ENCODE measurements at places on chromosomes 1 and 21.

- no peak for DNase-seq
These were observed 41.4 kb upstream of the COL6A2 start for GRCh38 chr21:46056450-46056903.

DNA sequence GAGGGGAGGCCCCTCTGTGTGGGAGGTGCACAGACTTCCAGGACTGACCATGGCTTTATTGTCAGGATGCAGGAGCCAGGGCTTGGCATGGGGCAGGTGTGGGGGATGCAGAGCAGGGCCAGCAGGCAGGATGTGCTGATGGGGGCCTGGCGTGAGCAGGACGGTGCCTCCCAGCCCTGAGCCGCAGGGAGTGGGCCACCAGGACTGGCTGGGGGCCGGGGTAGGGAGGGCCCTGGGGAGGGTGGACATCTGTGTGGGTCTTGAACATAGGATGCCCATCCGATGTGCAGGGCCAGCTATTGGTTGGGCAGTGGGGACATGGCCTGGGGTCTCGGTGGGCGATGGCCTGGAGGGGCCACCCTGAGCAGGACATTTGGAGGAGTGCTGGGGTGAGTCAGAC, 15.6 kb downstream of the PRMT2 start:
- no peak for DNase-seq

GRCh38 chr1:165734906-165735305, 33.8 kb downstream of the TMCO1 start:
- DNase-seq, result no peak

GRCh38 chr1:169764919-169765318, 29.8 kb downstream of the METTL18 start:
- DNase-seq, result no peak

- DNase-seq, result no peak
These were observed 5.6 kb upstream of the SLC2A1 start for GRCh38 chr1:42964044-42964812.

GRCh38 chr1:79113836-79114235, 107.3 kb upstream of the ADGRL4 start:
- DNase-seq, result no peak

GRCh38 chr1:66637146-66637545, 103.2 kb downstream of the SGIP1 start:
- no peak for DNase-seq

DNA sequence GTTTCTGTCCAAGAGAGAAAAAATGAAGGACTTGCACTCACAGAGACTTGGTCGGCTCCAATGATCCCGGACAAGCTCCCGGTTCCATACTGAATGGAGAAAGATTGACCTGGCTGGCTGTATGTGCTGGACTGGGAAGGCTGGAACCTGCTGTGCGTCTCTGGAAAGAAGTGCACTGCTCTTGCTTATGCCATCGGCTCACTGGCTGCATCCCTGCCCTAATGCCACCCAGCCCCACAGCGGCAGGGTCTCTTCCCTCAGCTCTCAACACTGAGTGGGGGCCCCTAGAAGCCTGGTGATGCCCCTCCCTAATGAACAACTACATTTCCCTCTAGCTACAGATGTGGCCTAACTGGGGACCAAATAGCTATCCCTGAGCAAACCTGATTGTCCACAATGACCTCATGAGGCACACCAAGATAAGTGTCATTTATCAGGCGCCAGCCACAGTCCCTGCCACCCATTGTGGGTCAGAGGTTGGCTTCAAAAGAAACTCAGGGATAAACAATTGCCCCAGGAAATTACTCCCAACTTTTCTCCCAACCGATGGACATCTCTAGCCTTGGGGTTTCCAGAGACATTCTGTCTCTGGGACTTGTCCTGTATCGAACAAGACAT, 2.6 kb downstream of the CTSE start:
- DNase-seq, result no peak

DNA sequence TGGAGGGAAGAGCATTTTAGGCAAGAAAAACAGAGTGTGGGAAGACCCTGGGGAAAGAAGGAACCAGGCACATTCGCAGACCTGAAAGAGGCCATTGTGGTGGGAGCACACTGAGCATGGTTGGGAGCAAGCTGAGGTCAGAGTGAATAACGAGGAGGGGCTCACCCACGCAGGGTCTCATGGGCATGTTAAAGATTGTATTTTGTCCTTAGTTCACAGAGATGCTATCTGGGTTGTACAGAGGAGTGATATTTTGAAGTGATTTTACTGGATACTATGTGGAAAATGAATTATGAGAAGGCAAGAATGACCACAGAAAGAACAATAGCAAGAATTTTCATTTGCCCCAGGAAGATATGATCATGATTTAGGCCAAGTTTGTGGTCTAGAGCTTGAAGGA, 578.3 kb upstream of the NR5A2 start:
- DNase-seq, result no peak

DNA sequence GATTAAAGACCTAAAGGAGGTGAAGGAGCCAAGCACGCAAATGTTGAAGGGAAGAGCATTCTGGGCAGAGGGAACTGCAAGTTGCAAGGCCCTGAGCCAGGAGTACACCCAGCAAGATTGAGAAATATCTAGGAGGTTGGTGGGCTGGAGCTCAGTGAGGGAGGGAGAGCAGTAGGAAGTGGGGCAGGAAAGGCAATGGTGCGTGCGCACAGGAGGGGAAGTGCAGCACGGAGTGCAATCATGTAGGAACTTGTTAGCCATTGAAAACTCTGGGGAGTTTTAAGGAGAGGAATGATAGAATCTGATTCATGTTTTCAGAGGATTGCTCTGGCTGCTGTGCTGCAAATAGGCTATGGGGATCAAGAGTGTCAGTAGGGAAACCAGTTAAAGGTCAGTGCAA, 13.2 kb upstream of the IGSF3 start:
- no peak for DNase-seq

DNA sequence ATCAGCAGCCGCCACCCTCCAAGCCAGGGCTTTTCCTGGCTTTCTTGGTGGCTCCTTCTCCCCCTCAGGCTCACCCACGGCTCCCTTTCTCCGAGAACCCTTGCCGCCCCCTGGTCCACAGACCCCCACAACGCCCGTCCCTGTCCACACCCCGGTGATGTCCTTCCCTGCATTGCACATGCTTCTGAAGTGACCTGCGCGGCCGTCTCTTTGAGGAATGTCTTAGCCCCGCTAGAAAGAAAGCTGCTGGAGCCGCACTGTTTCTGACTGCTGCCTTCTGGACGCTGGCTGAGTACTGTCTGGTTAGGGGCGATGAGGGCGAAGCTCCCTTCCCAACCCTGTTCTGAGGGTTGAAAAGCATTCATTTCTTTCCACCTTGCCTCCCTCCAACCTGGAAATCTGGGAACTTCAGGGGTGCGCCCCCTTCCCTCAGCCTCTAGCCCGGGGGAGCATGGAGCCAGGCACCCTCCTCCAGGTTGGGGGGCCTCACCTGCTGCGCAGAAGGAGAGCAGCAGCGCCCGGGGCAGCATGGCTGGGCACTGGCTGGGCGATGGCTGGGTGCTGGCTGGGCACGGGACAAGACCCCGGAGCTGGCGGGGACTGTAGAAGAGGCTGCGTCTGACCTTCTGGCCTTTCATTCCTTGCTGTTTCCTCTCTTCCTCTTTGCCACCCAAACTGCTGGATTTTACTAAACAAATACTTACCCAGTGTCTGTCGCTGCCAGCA, at the start of gene CLEC20A:
Gene CLEC20A, minus strand, starts transcription at position 555 of the 726 bp plus-strand sequence. Its CDS starts 25 bp downstream, at position 530.
- no peak for DNase-seq

- no peak for DNase-seq
These were observed 3.4 kb upstream of the NVL start for GRCh38 chr1:224333309-224333926.

DNA sequence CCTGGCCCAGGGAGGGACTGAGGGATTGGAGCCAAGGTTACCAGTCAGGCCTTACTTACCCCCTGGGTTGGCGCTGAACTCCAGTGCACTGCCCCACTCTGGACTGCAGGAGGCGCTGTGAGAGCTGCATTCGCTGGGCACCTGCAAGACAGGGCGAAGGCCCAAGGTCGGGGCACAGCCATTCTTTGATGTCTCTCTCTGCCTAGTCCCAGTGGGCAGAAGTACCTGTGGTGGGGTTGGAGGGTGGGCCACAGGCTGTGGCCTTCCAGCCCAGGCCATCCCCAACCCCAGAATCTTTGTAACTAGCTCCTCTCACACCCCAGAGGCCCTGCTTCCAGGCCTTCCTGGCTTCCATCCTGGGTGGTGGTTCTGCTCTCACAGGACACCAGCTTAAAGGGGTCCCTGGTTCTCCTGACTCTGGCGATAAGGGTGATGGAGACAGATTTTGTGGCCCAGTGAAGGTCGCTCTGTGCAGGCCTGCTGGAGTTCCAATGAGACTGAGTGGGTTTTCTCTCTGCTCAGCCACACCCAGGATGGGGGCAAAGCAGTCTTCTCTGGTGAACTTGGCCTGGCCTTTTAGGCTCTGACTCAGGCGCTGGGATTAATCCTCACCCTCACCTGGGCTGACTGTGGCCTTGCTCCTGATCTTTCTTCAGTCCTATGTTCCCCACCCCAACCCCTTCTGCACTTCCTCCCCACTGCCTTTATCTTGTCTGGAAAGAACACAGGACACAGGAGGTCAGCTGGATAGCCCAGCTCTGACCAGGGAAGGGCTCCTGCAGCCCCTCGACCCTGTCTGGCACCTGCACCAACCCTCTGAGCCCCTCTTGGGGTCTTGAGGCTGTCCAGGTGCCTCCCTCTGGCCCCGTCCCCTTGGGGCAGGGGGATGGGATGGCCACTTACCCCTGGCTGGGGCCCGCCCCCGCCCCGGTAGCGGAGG, 954 bp downstream of the MYOG start:
- DNase-seq, result peak; percentile 53

DNA sequence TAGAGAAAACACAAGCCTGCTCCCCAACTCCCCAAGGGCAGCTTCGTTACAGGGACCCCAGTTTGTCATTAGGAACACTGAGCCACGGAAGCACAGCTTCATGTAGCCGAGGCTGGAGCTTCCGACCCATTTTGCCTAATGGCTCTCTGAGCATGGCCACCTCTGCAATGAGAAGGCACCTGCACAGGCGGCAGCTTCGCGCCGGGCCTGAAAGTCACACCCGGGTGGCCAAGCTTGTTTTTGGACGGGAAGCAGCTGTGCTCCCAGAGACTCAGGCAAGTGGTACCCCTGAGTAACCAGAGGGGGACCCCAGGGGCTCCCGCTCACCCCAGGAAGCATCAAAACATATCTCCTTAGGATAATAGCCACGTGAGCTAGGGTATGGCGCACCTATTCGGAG, 80.9 kb downstream of the SLC66A1 start:
- no peak for DNase-seq

- DNase-seq, result no peak
These were observed 11.8 kb downstream of the KIRREL1 start for GRCh38 chr1:158005224-158005623.

DNA sequence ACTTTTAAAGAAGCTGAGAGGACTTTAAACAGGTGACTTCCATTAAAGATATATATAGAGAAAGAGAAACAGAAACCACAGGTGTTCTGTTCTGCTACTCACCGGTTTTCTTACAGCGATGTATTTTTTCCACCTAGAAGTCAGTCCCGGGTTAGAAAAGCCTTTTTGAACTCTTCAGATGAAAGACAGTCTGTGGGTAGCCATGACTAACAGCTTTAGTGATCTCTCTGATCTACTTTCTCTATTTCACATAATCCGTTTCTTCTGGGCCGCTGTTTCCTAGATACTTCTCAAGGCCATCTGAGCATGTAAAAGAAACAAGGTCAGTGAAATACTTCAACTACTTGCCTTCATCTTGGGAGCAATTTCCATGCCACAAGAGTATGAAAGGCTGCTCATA, 25.1 kb downstream of the WDR64 start:
- no peak for DNase-seq

- no peak for DNase-seq
These were observed 18.4 kb downstream of the MATN1 start for GRCh38 chr1:30704765-30705509.

GRCh38 chr1:27671964-27672749, at the start of gene IFI6:
TSS of gene IFI6 (minus strand) at chr1:27672192. CDS start at chr1:27669314, 2,878 bp downstream.
- peak; percentile 66 for DNase-seq

DNA sequence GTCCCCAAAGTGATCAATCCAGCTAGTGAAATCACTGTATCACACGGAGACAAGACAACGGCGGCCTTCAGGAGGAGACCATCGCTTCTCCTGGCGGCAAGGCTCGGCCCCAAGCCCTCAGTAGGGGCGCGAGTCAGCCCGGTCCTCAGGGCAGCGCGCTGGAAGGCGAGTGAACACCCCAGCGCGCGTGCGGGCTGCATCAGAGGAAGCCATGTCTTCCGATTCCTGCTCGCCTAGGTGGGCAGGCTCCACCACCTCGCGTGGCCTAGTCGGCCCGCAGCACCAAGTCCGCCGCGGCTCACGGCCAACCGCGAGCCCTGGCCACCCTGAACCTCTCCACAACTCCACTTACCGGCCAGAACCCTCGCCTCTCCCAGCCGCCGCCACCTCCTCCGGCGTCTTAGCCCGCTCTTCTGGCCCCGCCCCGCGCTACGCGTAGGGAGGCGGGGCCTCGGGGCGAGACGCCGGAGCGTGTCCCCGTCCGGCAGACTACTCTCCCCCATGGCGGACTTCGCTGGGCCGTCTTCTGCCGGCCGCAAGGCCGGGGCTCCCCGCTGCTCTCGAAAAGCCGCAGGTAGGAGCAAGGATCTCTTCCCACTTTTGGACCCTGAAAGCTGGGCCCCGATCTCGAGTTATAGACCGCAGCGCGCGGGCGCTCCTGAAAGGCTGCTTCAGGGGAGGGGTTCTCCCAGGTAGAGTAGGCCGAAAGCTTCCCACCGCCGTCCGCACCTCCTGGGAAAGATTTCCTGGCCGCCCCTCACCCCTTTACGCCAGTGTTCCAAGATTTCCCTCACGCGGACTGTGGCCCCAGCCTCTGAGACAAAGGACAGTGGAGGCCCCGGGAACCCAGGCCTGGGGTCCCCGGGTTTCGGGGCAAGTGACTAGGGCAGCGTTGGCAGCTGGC, at the start of the genes GLMN and RPAP2:
Gene GLMN, minus strand, starts transcription at position 415 of the 904 bp plus-strand sequence. CDS start 988 bp downstream, outside the sequence.
Gene RPAP2, plus strand, starts transcription at position 487 of the 904 bp plus-strand sequence. Its CDS starts 15 bp downstream, at position 502.
- DNase-seq, result peak; percentile 74

- no peak for DNase-seq
These were observed 137.9 kb downstream of the SLC45A1 start for GRCh38 chr1:8455700-8456307.

DNA sequence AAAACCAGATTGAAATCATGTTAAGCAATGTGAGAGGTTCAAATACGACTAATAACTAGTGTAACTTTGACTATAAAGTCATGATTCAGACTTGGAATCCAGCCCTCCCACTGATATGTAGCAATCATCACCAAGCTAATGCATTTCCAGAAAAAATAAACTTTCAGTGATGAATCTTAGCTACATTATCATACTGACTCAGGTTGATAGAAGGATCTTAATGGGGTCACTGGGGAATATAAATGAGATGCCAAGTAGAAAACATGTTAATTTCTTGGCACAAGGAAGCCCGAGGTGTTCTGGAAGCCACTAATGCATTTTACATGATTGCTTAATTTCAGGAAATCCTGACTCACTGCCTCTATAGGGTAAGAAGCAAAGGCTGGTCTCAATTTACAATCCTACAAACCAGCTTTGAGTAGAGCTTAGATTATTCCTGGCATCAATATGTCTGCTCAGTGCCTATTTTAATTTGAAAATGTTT, 67.7 kb downstream of the SELENOF start:
- DNase-seq, result no peak

DNA sequence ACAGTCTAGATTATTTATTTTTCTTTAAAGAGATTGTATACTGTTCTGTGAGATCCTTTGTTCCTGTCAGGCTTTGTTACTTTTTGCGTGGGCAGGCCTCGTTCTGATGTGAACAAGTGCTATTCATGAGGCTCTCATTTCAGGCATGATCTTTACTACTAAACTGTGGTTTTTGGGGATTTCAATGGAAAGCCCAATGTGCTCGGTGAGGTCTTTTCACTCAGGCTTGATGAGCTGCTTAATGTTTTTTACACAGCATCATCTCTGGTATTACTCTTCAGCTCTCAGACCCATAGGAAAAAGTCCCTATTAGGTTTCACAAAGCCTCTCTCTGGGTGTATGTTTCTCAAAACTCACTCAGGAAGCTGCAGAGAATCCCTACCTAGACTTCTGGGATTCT, 419.4 kb downstream of the GPATCH2 start:
- DNase-seq, result no peak

- no peak for DNase-seq
These were observed 256.2 kb upstream of the PLXNA2 start for GRCh38 chr1:208500375-208500774.

Measured in activated CD4-positive, alpha-beta T cell treated with anti-CD3 and anti-CD28 coated beads, Interleukin-2, amount 50 U/mL, for 48 hours (primary cell).